ENCODE measurements at places on chromosomes 13 and 19.

DNA sequence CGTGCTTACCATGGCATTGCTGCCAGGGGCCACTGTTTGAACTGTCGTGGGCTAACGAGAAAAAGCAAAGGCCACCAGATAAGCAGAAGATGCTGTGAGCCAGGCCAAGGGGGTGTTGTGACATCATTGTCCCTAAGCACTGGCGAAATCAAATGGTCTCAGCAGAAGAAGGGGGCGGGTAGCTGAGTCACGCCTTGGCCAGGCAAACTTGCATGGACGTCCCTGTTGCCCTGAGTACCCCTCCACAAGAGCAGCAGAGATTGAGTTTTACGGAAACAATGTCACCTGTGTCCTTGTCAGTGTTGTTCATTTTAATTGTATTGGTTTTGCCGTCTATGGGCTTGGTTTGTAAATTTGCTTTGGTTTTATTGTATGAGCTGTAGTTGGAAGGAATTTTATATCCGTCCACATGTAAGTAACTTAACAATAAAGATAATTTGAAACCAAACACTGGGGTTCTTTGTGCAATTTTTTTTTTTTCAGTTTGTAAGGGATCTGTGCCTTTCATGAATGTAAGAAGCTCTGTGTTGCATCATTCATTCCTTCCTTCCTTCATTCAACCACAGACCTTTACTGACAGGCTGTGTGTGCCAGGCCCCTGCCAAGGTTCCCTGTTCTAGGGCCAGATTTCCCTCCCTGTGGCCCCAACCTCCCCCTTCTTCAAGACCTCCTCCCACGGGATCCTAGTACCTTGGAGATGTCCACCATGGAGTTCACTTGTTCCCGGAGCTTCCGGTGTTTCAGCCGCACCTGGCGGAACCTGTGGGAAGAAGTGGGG lies 12.3 kb downstream of the KCNN4 start:
- DNase-seq = no peak

DNA sequence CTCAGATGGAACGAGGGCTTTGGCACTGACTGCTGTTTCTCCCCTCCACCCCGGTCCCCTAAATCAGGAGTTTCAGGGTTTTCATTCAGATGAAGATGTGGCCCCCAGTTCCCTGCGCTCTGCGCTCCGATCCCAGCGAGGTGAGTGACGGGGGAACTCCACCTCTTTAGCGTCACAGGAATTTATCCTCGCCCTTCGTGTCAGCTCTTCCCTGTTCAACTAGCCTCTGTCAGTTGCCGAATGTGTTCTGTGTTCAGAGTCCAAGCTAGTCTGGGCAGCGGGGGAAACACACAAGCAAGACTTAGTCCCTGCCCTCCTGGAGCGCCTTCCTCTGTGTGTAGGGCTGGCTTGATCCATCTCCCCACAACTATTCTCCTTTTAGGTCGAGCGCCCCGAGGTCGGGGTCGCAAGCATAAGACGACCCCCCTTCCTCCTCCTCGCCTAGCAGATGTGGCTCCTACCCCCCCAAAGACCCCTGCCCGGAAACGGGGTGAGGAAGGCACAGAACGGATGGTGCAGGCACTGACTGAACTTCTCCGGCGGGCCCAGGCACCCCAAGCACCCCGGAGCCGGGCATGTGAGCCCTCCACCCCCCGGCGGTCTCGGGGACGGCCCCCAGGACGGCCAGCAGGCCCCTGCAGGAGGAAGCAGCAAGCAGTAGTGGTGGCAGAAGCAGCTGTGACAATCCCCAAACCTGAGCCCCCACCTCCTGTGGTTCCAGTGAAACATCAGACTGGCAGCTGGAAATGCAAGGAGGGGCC lies 1.8 kb downstream of the KMT2B start:
- DNase-seq = no peak

DNA sequence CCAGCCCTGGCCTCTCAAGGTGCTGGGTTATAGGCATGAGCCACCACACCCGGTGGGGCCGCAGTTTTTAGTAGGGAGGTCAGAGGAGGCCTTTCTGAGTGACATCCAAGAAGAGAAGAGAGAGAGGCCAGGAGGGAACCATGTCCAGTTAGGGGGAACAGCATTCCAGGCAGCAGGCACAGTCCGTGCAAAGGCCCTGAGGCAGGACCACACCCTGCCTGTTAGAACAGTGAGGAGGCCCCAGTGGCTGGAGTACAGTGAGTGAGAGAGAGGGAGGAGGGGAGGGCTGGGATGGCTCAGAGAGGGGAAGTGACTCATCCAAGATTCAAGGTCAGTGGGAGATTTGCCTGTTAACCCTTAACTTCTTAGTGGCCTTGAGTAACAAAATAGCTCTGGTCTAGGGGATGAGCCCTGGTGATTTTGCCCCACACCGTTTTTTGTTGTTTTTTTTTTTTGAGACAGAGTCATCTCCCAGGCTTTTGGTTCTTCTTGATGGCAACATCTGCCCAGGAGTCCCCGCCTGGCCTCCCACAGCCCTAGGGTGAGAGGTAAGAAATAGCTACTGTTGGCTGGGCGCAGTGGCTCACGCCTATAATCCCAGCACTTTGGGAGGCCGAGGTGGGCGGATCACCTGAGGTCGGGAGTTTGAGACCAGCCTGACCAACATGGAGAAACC lies 2.7 kb upstream of the PLIN3 start:
- DNase-seq = no peak

GRCh38 chr13:67008075-67008668 lies 222.0 kb downstream of the PCDH9 start:
- DNase-seq = no peak

DNA sequence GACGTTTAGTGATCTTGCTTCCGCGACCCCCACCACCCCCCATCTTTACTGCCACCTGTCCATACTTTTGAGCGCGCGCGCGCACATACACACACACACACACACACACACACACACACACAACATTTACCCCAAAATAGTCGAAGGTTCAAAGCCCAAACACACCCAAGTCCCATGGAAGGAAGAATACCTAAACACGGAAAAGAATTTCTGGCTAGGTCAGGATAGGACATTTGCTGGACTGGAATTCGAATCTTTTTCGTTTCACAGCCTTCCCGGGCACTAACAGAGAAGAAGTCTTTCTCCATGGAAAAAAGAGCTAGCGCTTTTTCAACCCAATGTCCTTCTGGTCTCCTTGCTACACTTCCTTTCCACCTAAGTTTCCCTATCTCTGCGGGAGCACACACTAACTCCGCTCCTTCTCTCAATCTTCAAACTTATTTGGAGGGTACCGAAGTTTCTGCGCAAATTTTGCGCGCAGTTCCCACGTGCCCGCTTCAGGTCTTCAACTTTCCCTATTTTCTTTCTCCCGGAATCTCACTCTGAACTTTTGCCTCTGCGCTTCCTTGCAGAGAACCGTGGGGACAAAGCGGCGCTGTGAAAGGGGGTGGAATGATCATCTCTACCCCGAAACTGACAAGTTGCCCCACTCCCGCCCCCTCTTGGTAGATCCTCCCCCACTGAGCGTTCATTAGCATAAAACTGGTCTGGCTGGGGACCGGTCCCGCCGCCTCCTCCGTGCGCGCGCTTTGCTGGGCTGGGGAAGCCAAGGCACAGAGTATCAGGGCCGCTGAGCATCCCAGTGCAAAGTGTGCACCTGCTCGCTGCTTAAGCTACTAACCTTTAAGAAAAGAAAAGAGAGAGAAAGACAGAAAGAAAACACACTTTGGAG lies 2.7 kb downstream of the DACH1 start:
- DNase-seq = peak; percentile 58

- DNase-seq = no peak
Measured at GRCh38 chr13:112172017-112172416, 105.1 kb downstream of the SOX1 start.

DNA sequence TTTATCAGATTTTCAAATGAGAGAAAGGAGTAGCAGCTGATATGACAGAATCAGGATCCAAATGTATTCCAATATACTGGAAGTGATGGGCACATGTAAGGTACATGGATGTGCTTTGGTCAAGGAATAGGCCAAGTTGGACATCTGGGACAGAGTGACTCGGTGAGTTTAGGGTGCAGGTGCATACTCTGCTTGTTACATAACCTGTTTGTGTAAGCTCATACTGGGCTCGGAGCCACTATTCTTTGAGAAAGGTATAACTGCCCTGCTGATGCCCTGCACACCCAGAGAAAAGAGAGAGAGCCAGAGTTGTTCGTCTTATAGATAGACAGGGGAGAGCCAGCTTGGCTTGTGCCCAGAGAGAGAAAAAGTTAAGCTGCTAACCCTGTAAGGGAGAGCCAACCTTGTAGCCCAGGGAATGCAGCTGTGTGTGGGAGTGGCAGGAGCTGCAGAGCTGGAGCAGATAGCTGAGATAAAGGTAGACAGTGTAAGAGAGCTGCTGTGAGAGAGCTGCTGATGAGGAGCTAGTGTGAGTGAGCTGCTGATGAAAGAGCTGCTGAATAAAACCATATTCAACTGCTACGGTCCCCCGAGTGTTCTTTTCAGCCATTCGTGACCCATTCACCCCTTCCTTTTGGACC lies 40.7 kb upstream of the N4BP2L1 start:
- DNase-seq = no peak

DNA sequence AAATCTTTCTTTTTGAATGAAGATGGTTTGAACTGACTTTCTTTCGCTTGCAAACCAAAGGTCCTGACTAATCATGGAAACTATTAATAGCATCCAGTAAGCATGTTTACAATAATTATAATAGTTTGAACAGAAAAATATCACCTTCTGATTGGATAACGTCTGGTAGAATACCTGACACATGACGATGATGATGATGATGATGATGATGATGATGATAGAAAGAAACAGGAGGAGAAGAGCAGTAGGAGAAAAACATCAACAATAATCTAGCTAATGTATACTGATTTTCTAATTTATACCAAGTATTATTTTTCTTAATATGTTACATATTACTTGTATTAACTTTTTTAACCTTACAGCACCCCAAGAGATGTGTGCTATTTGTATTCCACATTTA lies 157.5 kb upstream of the SPRY2 start:
- DNase-seq = no peak

Data from NCI-H1694 (cell line).